ENCODE measurements at places on chromosomes 3 and 15.

GRCh38 chr15:101539930-101540329, 50.4 kb upstream of the PCSK6 start:
- DNase-seq: no peak

DNA sequence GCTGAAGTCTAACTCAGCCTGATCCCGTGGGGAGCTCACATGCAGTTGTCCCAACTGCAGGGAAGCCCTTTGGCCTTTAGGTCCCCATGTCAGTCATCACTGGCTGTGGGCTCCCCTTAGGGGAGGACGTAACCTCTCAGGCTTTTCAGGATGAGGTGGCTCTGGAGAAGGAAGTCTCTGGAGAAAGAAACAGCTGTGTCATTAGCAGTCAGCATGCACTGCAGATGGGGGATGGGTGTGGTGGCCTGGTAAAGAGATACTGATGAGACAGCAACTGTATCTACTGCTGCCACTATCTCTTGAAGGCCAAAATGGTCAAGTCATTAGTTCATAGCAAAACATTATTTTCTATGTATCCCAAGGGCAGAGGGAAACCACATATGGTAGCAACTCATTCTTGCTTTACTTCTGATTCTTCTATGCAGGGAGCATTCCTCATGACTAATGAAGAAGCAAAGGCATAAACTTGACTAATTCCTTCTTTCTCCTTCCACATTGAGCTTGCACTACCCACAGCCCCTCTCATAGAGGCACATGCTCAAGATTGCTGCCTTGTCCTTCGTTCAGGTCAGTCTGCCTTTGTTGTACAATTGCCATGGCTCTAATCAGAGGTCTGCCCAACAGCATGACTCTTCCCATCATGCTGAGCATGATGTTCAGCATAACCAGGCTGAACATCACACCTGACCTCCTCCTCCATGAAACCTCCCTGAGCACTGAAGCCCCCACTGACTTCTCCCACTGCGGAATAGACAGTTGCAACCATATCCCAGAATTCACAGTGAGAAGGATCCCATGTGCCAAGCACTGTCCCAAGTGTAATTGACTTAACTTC, 47.8 kb upstream of the TMEM158 start:
- DNase-seq: no peak

- DNase-seq: no peak
These were observed 189.1 kb downstream of the ANXA2 start for GRCh38 chr15:60208709-60209108.

GRCh38 chr3:102307442-102307841, 127.4 kb upstream of the ZPLD1 start:
- no peak for DNase-seq

- DNase-seq: no peak
These were observed 216.5 kb downstream of the BBX start for GRCh38 chr3:107739227-107739626.

DNA sequence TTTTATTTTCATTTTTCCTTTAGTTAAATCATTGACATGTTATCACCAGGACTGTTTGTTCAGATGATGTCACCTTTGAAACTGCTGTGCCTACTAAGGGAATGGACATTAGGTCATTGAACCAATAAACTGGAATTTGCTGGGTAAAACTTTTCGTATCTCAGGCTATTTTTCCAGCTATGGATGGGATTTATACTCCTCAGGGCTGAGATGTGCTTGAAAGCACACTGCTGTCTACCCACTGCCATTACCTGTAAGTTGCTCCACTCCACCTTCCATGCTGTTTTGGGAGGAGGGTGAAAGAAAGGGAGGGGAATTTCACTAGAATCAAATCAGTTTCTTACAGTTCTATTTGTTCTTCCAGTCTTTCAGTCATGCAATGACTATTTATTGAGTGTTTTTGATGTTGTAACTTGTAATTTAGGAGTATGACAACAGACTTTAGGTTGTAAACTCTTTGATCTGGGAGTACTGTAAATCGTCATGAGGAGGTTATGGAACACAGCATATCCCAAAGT, 11.3 kb downstream of the EHD4 start:
- DNase-seq: no peak

GRCh38 chr3:149382101-149382467, 4.6 kb upstream of the TM4SF1 start:
- DNase-seq: no peak

DNA sequence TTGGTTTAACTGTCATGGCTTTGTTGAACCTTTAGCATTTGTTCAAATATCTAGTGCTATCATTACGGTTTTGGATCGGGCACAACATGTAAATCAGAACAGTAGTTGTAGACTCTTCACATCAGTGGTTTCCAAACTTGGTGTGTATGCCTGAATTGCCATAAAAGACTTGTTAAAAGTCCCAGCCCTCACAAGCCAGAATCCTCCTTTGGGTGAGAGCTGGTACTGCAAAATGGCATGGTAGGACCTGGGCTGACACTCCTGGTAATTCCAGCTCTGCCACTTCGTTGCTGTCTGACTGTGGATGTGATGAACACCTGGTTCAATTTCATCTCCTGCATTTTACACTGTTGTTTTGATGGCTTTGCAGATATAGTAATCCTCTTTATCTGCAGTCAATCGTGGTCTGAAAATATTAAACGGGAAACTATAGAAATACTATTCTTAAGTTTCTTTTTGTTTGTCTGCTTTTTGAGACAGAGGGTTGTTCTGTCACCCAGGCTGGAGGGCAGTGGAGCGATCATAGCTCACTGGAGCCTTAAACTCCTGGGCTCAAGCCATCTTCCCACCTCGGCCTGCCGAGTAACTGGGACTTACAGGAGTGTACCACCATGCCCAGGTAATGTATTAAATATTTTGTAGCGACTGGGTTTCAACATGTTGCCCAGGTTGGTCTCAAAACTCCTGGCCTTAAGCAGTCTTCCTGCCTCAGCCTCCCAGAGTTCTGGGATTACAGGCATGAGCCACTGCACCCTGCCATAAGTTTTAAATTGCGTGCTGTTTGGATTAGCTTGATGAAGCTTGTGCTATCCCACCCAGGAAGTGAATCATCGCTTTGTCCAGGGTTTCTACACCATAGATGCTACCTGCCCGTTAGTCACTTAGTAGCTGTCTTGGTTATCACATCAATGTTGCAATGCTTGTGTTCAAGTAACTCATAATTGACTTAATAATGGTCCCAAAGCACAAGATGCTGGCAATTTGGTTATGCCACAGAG, 61.6 kb downstream of the RAB7A start:
- DNase-seq: no peak

DNA sequence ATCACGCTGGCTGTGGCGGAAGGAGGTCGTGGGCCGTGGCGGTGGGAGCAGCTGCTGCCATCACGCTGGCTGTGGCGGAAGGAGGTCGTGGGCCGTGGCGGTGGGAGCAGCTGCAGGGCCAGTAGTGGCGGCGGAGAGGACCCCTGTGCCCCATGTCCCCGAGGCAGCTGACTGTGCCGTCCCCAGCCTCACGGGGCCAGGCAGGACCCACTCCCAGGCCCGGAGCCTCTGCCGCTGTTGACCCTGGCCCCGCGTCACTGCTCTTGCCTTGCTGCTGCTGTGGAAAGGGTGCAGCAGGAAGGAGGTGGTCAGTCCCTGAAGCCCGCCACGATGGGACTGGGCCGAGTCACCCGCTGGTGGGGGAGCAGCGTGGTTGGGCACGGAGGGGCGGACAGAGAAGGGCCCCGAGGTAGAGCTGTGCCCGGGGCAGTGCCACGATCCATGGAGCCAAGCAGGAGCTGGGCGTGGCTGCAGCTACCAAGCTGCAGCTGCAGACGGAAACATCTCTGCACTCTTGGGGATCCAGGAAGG, 71.2 kb downstream of the GLB1 start:
- no peak for DNase-seq

GRCh38 chr3:8937064-8938020, 25.9 kb downstream of the RAD18 start:
- DNase-seq: no peak

GRCh38 chr3:191919491-191920026, 458.6 kb downstream of the PYDC2 start:
- DNase-seq: no peak

GRCh38 chr15:80779658-80780415, 667 bp downstream of the CEMIP start:
- DNase-seq: no peak

DNA sequence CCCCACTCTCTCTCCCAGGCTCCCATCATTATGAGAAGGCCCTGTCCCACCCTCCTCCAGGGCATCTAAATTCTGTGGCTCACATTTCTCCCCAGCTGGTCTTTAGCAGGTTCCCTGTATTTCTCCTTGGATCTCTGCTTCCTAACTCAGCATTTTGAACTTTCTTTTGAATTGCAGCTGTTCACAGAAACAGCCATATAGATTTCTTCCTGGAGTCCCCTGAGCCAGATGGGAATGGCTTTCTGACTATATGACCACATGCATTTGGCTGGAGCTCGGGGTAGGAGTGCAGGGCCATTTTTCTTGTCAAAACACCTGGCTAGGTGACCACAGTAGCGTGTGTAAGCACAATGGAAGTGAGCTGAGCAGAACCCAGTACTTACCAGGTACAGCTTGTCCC, 22.0 kb downstream of the RBP2 start:
- DNase-seq: no peak

Measured in breast epithelium (tissue), 4 donors.